ENCODE measurements at places on chromosomes 1 and 21.

- peak; percentile 65 for DNase-seq
Observed at GRCh38 chr1:155012026-155012546, 9.5 kb downstream of the ZBTB7B start.

- DNase-seq: no peak
Observed at GRCh38 chr1:1026599-1027413, 6.9 kb downstream of the AGRN start.

GRCh38 chr21:26080211-26080610 is 90.4 kb downstream of the APP start:
- DNase-seq: no peak

GRCh38 chr1:168408539-168408865 is 127.8 kb downstream of the TBX19 start:
- DNase-seq: no peak

DNA sequence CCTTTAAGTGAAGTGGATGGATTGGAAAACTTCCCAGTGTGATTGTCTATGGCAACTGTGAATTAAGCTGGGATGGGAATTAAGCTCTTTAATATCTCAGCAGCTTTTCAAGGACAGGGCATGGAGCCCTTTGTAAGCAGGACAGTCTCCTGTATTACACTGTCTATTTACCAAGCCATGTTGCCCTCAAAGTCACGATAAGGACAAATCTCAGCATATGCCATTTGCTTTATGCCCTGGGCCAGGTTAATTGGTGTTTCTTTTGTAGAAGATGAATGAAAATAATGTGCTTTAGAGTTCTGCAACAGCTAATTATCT is 17.6 kb downstream of the UTP25 start:
- no peak for DNase-seq

GRCh38 chr1:39981945-39982344 is 27.0 kb downstream of the MFSD2A start:
- DNase-seq: no peak

GRCh38 chr21:32545948-32546441 is 39.3 kb downstream of the TCP10L start:
- no peak for DNase-seq

DNA sequence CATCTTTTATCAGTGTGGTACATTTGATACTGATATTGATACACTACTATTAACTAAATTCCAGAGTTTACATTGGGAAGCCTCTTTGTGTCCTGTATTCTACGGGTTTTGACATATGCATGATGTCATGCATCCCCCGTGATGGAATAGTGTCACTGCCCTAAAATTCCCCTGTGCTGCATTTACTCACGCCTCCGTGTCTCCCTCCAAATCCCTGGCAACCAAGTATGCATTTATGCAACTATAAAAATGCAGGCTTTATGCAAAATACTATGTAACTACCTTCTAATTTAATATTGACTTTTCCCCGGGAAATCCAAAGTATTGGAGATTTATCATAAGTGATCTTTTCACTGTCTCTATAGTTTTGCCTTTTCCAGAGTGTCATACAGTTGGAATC is 453.7 kb upstream of the RUNX1 start:
- no peak for DNase-seq

DNA sequence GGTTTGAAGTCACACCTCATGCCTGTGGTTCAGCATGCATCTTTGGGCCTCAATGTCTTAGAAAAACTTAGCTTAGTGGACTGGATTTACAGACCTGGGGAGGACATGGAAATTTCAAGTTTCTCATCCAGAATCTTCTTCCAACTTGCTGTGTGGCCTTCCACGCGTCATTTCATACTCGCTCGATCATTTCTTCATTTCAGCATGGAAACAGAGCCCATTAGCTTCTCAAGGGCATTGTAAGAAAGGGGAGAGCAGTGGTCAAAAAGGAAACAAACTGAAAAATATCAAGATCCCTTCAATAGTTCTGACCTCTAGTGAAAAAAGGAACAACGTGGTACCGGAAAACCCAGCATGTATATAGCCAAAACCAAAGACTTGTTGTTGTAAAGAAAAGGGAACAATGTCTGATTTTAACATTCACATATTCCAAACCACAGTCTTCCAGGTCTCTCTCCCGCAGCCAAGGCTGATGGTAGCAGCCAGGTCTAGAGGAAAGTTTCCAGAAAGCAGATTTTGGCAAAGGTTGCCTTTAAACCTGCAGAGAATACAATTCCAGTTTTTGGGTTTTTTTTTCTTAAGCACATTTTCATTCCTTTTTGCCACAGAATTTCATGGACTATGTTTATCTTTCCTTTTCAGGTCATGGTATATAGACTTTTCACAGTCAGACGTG is 97.0 kb upstream of the CDC42BPA start:
- no peak for DNase-seq

- DNase-seq: no peak
Observed at GRCh38 chr1:38101037-38101785, 54.6 kb upstream of the POU3F1 start.

GRCh38 chr1:25549273-25550154 is 6.1 kb downstream of the LDLRAP1 start:
- DNase-seq: no peak

Measured in testis (tissue), 5 donors.